ENCODE measurements at places on chromosomes 5 and 9.

- no peak for DNase-seq
These were observed 311.7 kb downstream of the YTHDC2 start for GRCh38 chr5:113825176-113825575.

DNA sequence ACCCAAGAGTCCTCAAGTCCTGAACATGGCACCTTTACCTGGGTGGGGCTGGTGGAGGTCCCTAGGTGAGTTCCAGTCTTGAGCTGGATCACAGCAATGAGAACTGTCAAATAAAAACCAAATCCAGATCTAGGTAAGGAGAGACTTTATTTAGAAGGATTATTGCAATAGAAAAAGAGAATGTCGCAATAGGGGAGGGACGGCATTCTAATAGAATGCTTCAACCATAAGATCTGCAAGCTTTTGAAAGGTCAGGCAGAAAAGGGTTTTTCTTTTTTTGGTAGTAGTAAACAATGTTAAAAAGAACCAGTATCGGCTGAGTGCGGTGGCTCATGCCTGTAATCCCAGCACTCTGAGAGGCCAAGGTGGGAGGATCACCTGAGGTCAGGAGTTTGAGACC is 5.2 kb upstream of the GCNT1 start:
- DNase-seq: no peak

- DNase-seq: no peak
These were observed 155.9 kb upstream of the CCNG1 start for GRCh38 chr5:163281512-163281911.

DNA sequence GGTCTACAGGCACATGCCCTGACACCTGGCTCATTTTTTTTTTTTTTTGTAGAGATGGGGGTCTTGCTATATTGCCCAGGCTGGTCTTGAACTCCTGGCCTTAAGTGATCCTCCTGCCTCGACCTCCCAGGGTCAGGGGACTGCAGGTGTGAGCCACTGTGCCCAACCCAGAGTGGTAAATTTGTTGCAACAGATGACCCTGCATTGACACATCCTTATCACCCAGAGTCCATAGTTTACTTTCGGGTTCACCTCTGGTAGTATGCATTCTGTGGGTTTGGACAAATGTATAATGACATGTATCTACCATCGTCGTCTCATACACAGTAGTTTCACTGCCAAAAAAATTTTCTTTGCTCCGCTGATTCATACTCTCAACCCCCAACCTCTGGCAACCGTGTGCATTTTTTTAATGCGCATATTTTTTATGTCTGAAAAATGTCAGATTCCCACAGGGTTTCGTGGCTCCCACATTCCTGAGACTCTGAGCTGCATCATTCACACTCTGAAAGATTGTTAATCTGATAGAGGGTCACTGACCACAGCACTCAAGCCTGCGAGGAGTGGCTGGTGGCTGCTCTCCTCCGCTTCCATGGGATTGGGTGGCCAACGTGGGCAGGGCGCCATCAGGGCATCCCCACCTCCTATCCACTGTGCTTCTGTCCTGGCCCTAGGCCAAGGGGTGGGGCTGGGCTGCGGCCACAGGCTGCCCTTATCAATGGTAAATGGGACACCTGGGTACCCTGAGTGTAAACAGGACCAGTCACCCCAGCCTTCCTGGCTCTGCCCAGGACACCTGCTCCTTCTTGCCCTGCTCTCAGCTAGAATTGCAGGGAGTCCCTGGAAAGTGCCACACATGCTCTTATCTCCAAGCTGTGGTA is 9.6 kb downstream of the NDST1 start:
- DNase-seq: no peak

- peak; percentile 4 for DNase-seq
These were observed 14.0 kb upstream of the LOX start for GRCh38 chr5:122091936-122092600.

- no peak for DNase-seq
These were observed 137.3 kb upstream of the RANBP3L start for GRCh38 chr5:36438765-36439561.

GRCh38 chr5:133113331-133114061 is 61.7 kb downstream of the HSPA4 start:
- DNase-seq: no peak

- DNase-seq: no peak
These were observed 1980.0 kb upstream of the CDH6 start for GRCh38 chr5:29213475-29213874.

DNA sequence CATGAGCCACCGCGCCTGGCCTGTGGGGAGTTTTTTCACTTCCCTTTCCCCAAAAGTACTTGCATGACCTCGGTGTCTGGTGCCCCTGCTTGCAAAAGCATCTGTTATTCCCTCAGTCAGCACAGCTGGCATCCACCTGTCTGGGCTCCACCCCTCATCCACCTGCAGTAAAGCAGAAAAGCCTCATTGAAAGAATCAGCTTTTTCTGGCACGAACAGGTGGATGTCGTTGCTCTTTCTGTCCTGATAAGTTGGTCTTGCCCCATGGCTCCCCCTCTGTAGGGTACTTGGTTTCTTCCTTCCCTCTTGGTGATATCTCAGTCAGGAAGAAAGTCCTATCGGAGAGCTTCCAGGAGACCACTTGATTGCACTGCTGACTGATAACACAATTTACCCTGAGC is 37.4 kb downstream of the WWC1 start:
- peak; percentile 32 for DNase-seq

DNA sequence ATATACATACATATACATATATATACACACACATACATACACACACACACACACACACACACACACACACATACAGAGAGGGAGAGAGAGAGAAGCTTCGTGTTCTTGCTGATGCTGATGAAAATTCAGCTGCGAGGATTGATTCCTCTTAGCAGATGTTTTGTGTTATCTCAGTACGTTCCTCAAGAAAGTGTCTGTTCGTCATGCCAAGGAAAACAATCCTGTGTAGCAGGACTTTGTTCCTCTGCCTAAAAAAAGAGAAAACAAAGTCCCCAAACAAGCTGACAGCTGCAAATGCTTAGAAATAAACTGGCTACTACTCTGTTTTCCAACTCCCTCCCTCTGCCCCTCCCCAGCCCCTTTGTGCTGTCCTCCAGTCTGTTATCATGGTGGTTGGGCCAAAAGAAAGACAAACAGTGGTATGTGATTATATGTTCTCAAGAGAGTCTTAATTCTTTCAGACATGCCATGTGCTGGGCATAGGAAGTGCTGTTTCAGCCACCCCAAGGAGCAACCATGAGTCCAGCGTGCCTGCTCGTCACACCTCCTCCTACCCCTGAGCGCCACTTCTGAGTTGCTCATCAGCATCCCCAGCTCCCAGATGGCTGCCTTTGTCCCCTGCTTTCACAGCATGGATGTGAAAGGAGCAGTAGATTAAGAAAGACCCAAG is 71.5 kb upstream of the EQTN start:
- DNase-seq: no peak

DNA sequence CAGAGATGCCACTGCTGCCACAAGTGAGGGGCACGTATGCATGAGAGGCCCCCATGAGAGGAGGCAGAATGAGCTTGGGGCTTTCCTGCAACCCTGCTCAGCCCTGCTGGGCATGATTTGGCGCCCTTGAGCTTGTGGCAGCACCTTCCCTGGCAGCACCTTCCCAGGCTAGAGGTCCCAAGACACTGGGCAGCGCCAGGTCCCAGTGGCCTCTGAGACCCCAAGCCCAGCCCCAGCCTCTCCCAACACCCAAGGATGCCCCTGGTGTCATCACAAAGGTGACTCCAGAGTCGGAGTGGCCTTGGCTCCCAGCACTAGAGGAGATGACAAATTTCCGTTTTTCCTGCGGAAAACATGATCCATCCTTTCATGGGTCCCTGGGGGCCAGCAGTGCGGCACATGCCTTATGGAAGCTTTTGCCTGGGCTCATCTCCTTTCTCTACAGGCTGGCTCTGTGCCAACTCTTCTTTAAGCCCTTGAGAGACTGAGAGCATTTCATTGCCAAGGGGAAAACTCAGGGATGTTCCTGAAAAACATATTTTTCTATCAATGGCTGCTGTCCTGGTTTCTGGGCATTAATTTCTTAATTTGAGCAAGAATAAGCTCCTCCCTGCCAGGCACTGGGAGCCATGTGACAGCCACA is 77.1 kb upstream of the ADAMTS2 start:
- DNase-seq: no peak

- DNase-seq: no peak
These were observed 804.6 kb upstream of the COX7C start for GRCh38 chr5:85813146-85813545.

GRCh38 chr9:121098567-121099198 is 23.9 kb downstream of the CNTRL start:
- no peak for DNase-seq

DNA sequence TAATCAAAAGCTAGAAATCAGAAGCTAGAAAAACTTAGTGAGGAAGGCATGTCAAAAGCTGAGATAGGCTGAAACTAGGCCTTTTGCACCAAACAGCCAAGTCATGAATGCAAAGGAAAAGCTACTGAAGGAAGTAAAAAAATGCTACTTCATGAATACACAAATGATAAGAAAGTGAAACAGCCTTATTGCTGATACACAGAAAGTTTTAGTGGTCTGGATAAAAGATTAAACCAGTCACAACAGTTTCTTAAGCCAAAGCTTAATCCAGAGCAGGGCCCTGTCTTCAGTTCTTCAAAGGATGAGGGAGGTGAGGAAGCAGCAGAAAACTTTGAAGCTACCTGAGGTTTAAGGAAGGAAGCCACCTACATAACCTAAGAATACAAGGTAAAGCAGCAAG is 102.5 kb upstream of the SH3GL2 start:
- no peak for DNase-seq

DNA sequence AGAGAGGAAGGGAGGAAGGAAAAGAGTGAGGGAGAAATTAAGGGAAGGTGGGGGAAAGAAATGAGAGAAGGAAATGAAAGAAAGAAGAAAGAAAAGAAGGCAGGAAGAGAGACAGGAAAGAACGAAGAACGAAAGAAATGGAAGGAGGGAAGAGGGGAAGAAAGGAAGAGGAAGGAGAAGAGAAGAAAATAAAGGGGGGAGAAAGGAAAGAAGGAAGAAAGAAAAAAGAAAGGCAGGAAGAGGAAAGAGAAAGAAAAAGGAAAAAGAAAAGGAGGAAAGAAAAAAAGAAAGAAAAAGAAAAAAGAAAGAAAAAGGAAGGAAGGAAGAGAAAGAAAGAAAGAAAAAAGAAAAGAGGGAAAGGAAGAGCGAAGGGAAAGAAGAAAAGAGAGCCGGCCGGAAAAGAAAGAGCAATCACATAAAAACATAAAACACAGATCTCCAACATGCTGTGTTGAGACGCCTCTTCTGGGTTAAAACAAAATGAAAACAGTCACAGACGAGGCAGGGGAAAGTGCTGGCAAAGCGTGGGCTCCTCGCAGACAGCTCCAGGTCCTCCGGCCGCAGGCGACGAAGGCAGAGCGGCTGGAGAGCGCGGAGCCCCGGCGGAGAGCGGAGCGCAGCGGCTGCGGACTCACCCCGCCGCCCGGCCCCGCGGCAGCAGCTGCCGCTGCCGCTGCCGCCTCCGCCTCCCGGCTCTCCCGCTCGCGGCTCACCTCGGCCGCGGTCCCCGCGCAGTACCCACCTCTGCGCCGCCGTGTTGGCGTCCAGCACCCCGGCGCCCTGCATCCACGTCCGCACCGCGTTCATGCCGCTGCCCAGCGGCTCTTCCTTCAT is 896 bp downstream of the EBF1 start:
- DNase-seq: peak; percentile 66

DNA sequence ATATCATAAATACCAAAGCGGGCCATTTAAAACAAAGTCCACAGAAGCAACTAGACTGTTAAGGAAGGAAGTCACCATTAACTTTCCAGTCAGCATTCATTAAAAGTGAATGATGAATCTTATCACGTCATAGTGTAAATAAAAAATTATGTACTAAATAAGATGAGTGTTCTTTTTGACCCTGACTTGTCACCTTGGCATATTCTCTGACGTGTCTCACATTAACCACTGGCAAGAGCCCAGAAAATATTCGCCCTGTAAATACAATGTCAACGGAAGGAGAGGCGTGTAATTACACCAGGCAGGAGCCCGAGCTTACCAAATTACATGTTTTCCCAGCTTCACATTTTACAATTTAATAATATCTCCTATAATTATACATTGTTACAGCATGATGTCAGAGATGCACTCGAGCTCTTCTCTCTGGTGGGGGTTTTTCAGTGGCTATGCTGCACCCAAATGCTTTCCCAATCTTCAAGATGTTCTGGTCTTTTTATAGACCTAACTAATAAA is 29.3 kb upstream of the UBE2QL1 start:
- DNase-seq: no peak

GRCh38 chr5:69502767-69503488 is 10.3 kb downstream of the OCLN start:
- DNase-seq: peak; percentile 31

DNA sequence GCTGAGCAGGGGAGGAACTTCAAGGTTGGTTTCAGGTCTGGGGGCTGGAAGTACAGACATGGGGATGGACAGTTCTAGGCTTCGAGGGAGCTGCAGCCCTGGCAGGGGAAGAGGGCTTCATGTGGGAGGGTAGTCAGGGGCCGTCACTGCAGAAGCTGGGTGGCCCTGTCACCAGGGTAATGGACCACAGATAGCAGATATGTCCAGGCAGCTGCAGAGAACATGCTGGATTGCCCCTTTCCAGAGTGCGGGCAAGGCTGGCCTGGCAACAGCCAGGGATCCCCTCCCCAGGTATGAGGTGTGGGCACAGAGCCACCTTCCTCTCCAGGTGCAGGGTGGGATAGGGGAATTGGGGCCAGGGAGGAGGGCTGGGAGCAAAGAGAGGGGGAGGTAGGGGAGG is 206.5 kb downstream of the GADD45G start:
- no peak for DNase-seq

Measured in suppressor macrophage treated with lipopolysaccharide for 1 hour (primary cell).